Stomach (tissue), 19 donors: ENCODE measurements at places on chromosomes 3 and 15. TPM values are rescaled to one million over a fixed set of nuclear protein-coding genes. Genes with fewer than 3 reads are reported as not detected.

Gene UCN2
- total RNA-seq, result 0.37 TPM

DNA sequence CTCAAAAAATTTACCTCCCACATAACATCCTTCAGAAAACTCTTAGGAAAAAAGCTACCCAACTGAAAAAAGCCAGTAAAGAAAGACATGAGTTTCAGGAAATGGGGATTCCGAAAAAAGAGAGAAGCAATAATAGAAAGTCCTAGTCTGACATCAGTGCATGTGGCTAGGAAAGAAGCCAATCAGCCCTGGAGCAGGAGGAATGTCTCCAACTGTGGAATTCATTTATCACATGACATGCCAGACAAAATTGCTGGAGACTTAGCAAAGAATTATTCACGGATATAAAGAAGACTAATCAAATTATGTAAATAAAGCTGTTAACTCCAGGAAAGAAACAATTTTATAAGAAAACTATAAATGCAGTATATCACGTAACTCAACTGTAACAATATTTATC lies 258.9 kb upstream of the RARB start:
- DNase-seq, result no peak

DNA sequence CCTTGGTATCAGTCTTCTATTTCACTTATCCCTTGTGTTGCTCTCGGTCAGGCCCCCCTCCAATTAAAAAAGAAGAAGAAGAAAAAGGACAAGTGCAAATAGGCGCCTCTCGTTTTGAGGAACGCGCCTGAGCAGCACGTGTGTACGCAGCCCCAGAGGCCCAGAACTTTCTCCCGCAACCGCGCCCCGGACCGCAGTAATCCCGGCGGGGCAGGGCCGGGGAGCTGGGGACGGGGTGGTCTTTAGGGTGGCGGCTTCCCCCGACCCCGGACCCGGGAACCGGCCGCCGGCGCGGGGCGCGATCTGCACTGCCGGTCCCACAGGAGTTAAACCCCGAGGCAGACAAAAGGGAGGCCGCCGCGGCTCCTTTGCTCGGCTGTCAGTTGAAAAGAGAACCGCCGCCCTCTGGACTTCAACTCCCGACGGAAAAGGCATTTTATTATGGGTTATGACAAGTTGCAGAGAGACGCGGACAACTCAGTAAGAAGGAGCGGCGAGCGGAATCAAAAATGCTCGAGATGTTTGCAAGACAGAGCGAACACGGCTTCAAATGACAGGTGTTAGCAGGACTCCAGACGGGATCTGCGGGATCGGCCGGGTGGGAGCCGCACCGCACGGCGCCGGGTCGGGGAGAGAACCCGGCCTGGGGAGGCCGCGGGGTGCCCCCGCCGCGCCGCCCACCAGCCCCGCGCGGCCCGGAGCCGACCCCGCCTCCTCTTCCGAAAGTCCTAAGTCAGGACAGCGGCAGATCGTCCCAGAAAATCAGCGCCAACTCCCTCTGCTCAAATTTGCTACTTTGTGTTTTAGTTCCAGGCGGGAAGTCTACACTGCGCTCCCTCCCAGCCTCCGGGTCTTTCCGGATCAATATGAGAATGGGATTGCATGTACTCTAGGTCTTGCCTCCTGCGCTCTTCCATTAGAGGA lies 79.0 kb downstream of the NR2F2 start:
- DNase-seq, result no peak

GRCh38 chr3:52237657-52238172 lies 1.2 kb downstream of the TWF2 start:
- peak; percentile 62 for DNase-seq

GRCh38 chr3:120820748-120821147 lies 78.2 kb downstream of the GTF2E1 start:
- DNase-seq, result no peak

Gene SLC15A2
- total RNA-seq, result 1.3 TPM

GRCh38 chr15:77846986-77847385 lies 214.3 kb upstream of the LINGO1 start:
- no peak for DNase-seq

GRCh38 chr3:38840987-38841386 lies 25.0 kb upstream of the SCN10A start:
- no peak for DNase-seq

- no peak for DNase-seq
Observed at GRCh38 chr3:115697263-115698053, 74.1 kb downstream of the GAP43 start.

DNA sequence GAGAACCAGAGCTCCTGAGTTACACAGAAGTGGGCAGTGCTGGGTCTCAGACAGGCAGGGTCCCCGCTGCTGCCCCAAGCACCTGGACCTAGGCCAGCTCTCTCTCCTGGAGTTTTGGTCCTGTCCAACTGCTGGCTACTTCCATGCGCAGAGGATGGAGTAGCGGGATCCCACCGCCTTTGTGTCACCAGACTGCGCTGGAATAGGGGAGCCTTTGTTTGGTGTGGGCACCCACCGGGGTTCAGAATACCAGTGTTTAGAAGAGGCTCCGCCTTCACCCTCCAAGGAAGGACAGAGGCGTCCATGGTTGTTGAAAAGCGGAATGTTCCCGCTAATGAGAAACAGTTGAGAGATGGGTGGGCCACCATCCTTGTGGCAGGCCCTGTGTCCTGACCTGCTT lies 154.4 kb downstream of the DNAJB8 start:
- DNase-seq, result no peak
